ENCODE measurements at places on chromosomes 6 and 20. TPM values are rescaled to one million over a fixed set of nuclear protein-coding genes. Genes with fewer than 3 reads are reported as not detected.
A peak's percentile ranks its signal among the peaks of the same experiment; 100 is the strongest.

- H3K27me3 ChIP-seq: no peaks in the 10 kb centered on the region
- H3K27ac ChIP-seq: peak overlapping the region; percentile 88
- no peaks in the 10 kb centered on the region for H3K4me1 ChIP-seq
- no peaks in the 10 kb centered on the region for H3K36me3 ChIP-seq
- peak overlapping the region; percentile 44 for H3K4me3 ChIP-seq
These were observed 9.6 kb downstream of the OR2B2 start for GRCh38 chr6:27902335-27903314.

- no peaks in the 10 kb centered on the region for H3K4me1 ChIP-seq
- H3K27ac ChIP-seq: no peak overlapping the region
- no peaks in the 10 kb centered on the region for H3K27me3 ChIP-seq
- H3K4me3 ChIP-seq: no peak overlapping the region
- no peaks in the 10 kb centered on the region for H3K36me3 ChIP-seq
These were observed 185.6 kb downstream of the TSHZ2 start for GRCh38 chr20:53157443-53158408.

DNA sequence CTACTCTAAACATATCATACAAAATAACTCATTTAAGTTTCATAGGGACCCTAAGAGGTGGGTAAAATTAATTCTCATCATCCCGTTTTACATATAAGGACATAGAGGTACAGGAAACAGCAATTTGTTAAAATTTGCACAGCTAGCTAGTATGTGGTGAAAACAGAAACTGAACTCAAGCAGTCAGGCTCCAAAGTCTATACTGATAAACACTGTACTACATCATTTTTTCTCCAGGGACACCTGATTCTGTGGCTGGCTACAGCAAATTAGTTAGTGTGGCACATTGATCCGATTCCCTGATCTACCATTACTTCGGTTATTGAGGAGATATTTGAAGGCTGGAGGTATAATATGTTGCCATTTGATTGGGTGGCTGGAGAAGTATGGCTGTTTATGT, 36.2 kb upstream of the E2F3 start:
- H3K27me3 ChIP-seq: no peaks in the 10 kb centered on the region
- DNase-seq: no peak
- H3K4me1 ChIP-seq: no peaks in the 10 kb centered on the region
- H3K27ac ChIP-seq: no peak overlapping the region

- no peaks in the 10 kb centered on the region for H3K4me1 ChIP-seq
- DNase-seq: no peak
- H3K36me3 ChIP-seq: no peaks in the 10 kb centered on the region
- peak overlapping the region; percentile 58 for H3K27ac ChIP-seq
- no peaks in the 10 kb centered on the region for H3K27me3 ChIP-seq
These were observed 103.3 kb downstream of the FIG4 start for GRCh38 chr6:109794201-109794923.

DNA sequence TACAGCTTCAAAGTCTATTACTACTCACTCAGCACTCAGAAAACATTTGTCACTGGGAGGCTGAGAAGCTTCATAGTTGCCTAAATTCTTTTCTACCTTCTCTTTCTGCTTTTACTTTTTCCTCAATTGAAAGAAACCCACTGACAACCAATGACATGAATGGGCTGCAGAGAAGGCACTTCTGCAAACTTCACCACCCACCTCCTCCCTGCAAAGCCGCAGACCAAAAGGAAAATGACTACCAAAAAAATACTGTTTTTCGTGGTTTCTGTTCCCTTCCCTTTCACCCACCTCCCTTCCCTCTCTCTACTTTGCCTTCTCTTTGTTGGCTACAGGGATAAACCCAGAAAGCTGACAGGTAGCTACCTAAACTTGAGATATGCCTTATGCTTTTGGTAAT, 3.2 kb downstream of the GNAS-AS1 start:
- no peaks in the 10 kb centered on the region for H3K36me3 ChIP-seq
- no peak overlapping the region for H3K27ac ChIP-seq
- no peaks in the 10 kb centered on the region for H3K27me3 ChIP-seq
- no peak overlapping the region for H3K4me3 ChIP-seq
- no peaks in the 10 kb centered on the region for H3K4me1 ChIP-seq

DNA sequence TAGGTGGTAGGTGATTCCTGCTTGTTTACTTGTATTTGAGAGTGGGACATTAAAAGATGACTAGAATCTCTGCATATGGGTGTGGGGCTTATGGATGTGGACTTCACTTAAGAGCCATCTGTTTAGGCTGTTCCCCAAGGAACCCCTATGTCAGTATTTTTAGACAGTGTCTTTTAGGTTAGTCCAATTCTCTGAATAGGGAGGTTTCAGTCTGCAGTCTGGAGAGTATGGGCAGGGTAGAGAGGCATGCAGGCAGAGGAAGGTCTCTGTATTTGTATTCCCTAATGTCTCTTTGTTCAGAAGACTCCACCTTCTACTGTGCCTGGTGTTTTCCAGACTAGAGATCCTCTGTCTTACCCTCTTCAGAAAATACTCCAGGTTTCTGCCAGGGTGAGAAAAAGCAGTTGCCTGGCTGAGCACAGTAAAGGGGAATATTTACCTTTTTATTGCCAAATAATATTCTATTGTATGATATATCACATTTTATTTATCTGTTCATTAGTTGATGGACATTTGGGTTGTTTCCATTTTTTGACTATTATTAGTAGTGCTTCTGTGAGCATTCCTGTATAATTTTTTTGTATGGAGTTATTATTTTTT, 19.1 kb downstream of the SLX4IP start:
- H3K27ac ChIP-seq: no peak overlapping the region
- no peak overlapping the region for H3K4me3 ChIP-seq
- no peaks in the 10 kb centered on the region for H3K36me3 ChIP-seq
- no peaks in the 10 kb centered on the region for H3K4me1 ChIP-seq

GRCh38 chr6:13178107-13178506, 150.2 kb downstream of the TBC1D7 start:
- H3K27ac ChIP-seq: no peak overlapping the region
- H3K4me1 ChIP-seq: no peaks in the 10 kb centered on the region
- DNase-seq: no peak
- H3K36me3 ChIP-seq: no peaks in the 10 kb centered on the region

DNA sequence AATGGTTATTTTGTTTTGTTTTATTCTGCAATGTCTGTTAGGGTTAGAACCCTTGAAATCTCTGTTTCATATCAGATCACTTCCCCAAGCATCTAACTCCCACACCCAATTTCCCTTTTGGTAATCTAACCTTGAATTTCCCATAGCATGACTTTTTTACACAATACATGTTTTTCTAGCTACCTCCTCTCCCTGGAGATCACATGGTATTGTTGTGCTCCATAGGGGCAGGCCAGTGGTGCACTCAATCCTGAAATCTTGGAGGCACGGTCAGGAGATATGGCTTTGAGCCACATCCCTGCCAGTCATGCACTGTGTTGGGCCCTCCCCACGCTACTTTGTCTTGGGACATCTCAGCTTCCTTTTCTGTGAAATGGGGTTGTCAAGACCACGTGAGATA, 36.7 kb upstream of the NNAT start:
- H3K4me1 ChIP-seq: no peaks in the 10 kb centered on the region
- no peak overlapping the region for H3K27ac ChIP-seq
- H3K27me3 ChIP-seq: no peaks in the 10 kb centered on the region
- no peak for DNase-seq

DNA sequence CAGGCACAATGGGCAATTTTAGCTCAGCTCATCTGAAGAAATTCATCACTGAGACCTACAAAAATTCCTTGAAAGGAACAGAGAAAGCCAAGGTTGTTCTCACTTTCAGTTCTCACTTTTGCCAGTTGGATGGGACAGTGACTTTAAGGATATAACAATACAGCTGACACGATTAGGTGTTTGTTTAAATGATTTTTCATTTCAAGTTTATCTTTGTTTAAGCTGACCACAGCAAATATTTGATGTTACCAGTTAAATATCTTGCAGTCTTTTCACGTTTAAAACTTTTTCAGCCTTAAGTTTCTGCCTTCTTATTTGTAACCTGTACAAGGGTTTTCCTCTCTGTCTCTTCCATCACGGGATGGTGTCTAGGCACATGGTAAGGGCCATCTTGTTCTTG, 93.6 kb downstream of the PLCB1 start:
- no peak for DNase-seq
- H3K36me3 ChIP-seq: no peaks in the 10 kb centered on the region

DNA sequence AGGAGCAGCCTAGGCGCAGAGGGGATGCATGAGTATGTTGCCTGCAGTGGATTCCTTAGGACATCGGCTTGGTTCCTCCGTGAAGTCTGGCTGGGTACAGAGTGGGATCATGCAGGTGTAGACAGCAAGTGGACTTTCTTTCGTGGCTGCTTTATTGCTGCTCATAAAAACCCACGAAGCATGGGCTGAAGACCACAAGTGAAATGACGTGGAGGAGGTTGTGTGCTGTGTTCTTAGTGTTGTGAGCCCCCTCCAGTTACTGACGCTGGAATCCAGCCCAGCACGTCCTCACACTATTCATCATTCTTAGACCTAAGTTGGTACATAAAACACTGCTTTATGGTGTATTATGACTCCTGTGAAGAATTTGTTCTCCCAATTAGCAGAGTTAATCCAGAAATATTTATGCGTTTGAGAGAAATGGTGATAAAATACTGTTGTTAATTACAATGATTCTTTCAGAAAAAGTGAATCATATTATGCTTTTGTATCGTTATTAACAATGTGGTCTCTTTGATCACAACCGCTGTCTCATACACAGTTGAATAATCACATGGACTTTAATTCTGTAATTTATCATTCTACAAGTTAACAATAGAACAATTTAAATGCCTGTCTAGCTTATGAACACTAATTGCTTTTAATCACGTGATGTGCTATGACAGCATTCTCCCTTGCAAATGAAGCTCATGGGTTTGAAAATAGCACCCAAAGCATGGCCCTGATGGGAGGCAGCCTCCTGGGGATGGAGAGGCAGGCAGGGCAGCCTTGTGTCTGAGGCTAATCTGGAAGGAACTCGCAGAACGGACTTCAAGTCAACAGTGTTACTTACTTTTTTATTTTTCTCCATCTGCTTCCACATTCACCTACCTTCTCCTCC, 233.9 kb upstream of the SYNDIG1 start:
- H3K36me3 ChIP-seq: no peaks in the 10 kb centered on the region
- no peak for DNase-seq
- H3K4me3 ChIP-seq: no peak overlapping the region
- H3K4me1 ChIP-seq: no peaks in the 10 kb centered on the region
- no peaks in the 10 kb centered on the region for H3K27me3 ChIP-seq
- peak overlapping the region; percentile 47 for H3K27ac ChIP-seq

- H3K4me1 ChIP-seq: no peaks in the 10 kb centered on the region
- no peaks in the 10 kb centered on the region for H3K36me3 ChIP-seq
- no peak for DNase-seq
- H3K27ac ChIP-seq: no peak overlapping the region
- H3K27me3 ChIP-seq: no peaks in the 10 kb centered on the region
- no peak overlapping the region for H3K4me3 ChIP-seq
These were observed 124.0 kb upstream of the MAFB start for GRCh38 chr20:40813029-40813431.

- no peak for DNase-seq
- no peaks in the 10 kb centered on the region for H3K36me3 ChIP-seq
- no peak overlapping the region for H3K4me3 ChIP-seq
- no peaks in the 10 kb centered on the region for H3K4me1 ChIP-seq
These were observed 82.2 kb downstream of the PRDM1 start for GRCh38 chr6:106168097-106168888.

DNA sequence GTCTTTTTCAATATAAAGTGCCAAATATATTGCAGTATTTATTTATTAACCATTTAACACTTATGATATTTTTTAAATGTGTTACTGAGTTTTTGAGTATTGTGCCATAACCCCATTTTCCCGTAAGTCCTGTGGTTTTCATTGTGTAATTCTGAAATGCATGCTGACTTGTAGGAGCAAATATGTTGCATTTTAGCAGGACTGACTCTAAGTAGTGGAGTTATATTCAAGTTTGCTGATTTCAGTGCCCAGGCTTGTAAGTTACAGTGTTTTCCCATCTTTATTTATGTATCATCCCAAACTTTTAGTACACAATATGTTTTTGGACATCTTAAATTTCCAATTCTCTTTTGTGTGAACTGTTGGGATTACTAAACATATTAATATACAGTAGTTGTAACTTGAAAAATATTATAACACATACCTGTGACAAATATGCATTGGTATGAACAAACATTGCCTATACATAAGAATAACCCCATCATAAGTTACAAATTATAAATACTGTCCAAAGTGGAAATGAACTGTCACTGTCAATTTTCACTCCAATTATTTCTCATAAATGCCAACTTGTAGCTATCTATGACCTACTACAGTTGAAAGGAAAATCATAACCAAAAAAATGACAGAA, 179.3 kb upstream of the RUNX2 start:
- no peaks in the 10 kb centered on the region for H3K36me3 ChIP-seq
- H3K27me3 ChIP-seq: no peaks in the 10 kb centered on the region
- no peak for DNase-seq
- H3K27ac ChIP-seq: no peak overlapping the region
- H3K4me1 ChIP-seq: no peaks in the 10 kb centered on the region
- H3K4me3 ChIP-seq: no peak overlapping the region

DNA sequence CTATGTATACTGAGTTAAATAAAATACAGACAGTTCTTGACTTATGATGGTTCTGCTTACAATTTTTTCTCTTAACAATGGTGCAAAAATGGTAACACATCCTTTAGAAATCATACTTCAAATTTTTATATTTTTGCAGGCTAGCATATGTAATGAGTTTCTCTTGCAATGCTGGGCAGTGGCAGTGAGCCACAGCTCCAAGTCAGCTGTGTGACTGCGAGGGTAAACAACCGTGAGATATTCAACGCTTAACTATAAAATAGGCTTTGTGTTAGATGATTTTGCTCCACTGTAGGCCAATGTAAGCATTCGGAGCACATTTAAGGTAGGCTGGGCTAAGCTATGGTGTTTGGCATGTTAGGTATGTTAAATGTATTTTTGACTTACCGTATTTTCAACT, 136.1 kb downstream of the PLCB4 start:
- DNase-seq: no peak
- no peaks in the 10 kb centered on the region for H3K36me3 ChIP-seq
- H3K4me1 ChIP-seq: no peaks in the 10 kb centered on the region
- H3K27ac ChIP-seq: no peak overlapping the region
- no peaks in the 10 kb centered on the region for H3K27me3 ChIP-seq

- no peak overlapping the region for H3K4me3 ChIP-seq
- no peaks in the 10 kb centered on the region for H3K36me3 ChIP-seq
- no peaks in the 10 kb centered on the region for H3K27me3 ChIP-seq
- DNase-seq: no peak
These were observed 456.0 kb upstream of the PTCHD4 start for GRCh38 chr6:48567016-48567415.

- DNase-seq: no peak
- H3K36me3 ChIP-seq: no peaks in the 10 kb centered on the region
- no peak overlapping the region for H3K4me3 ChIP-seq
- H3K27ac ChIP-seq: no peak overlapping the region
- no peaks in the 10 kb centered on the region for H3K4me1 ChIP-seq
- no peaks in the 10 kb centered on the region for H3K27me3 ChIP-seq
These were observed 125.8 kb upstream of the NXT1 start for GRCh38 chr20:23224806-23225205.

The TMEM151B gene
- total RNA-seq: 0.21 TPM

The NELFCD gene
- total RNA-seq: 15.9 TPM

The TFAP2D gene
- total RNA-seq: not detected

The HSPA12B gene
- 19.7 TPM for total RNA-seq

The ASIP gene
- not detected for total RNA-seq

The FAM209B gene
- total RNA-seq: not detected

The HRH3 gene
- total RNA-seq: not detected

The HLA-DRA gene
- total RNA-seq: 356 TPM

The PRDM13 gene
- not detected for total RNA-seq

The LAMA2 gene
- total RNA-seq: 154 TPM

The HEY2 gene
- total RNA-seq: 7.9 TPM

The IL20RA gene
- total RNA-seq: 6.4 TPM

The PAK5 gene
- not detected for total RNA-seq

The RIPOR3 gene
- 9.1 TPM for total RNA-seq

The OR2H1 gene
- not detected for total RNA-seq

The KCNB1 gene
- total RNA-seq: 10.2 TPM

The DPPA5 gene
- total RNA-seq: not detected

Measured in uterus (tissue), 4 donors.